ENCODE measurements at places on chromosomes 1 and 21. TPM values are rescaled to one million over a fixed set of nuclear protein-coding genes. Genes with fewer than 3 reads are reported as not detected.
A peak's percentile ranks its signal among the peaks of the same experiment; 100 is the strongest.

- no peak for ATAC-seq
Measured at GRCh38 chr1:59298710-59299346, 1.9 kb downstream of the FGGY start.

DNA sequence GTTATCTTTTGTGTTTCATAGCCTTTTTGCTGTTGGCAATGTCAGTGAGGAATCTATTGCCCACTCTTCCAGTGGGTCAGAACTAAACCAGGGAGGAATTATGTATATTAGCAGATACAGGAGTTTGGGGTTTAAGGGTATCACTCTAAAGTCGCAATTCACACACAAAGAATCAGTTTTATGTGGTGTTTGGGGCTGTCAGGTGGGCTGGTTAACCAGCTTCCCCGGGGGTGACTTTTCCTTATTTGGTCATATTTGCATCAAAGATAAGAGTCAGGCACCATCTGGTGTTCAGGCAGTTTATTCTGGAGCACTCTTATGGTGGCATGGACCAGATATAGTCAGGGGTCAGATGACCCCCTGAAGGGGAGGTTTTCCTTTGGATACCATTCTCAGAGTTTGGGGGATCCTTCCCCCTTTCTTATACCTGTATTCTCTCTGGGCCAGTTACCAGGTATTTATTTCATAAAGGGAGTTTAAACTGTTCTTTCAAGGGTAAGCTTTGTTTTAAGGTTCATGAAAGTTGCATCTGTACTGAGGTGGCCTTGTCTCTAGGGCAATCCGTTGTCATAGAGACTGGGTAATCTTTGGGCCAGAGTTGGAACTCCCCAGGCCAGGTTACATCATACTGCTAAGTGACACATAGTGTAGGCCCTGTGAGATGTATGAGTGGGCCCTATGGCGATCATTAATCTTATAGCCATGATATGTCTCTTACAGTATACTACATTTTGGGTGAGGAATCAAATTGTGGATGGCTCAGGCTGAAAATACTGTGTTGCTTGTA is 148.2 kb downstream of the RWDD3 start:
- ATAC-seq, result no peak

DNA sequence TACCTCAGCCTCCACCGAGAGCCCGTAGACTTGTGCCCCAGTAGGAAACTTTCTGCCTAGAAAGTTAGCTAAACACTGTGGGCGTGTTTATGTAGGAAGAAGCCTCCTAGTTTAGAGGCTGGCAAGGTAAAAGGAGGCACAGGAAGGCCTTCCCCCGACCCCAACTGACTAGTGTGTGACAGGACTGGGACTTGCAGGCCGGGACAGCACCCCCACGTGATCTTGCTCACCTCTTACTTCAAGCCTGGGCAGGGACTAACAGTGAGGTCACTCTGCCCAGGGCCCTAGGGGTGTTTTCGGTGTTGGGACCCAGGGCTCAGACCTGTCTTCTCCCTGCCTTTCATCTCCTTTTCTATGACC is 392 bp upstream of the TAGLN2 start:
- ATAC-seq, result peak; percentile 44

DNA sequence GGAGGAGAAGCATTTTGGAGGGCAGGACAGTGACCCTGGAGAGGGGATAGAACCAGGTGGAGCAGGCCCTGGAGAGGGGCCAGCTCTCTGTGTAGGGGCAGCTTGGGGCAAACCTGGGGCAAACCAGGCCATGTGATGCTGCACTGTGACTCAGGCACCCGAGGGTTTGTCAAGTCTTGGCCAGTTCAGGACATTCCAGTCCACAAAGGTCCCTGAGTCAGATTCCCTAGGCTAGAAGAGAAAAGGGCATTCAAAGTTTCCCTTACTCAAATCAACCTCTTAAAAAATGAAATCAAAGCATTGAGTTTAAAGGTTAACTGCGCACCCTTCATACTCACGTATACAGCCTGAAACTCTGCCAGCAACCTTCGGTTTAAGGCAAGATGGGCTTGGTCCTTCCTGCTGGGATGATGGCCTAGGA is 25.2 kb upstream of the PLA2G2C start:
- ATAC-seq, result peak; percentile 31

GRCh38 chr1:25817840-25818501 is 1.8 kb upstream of the MTFR1L start:
- ATAC-seq, result no peak

DNA sequence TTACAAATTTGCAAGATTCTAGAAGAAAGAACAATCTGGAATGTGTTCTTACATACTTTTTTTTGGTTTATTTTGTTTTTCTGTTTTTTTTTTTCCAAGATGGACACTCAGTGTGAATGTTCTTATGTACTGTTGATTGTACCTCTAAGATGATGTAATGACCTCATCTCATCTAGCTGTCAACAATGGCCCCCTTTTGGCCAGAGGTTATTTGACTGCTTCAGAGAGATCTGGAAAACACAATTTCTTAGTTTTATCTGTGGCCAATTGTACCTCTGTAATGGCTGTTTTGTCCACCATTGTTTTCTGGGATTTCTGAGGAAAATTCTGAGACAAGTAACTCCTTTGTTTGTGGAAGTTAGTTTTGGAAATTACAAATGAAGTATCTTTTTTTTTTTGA is 38.9 kb downstream of the ST6GALNAC3 start:
- ATAC-seq, result no peak

- ATAC-seq, result no peak
Measured at GRCh38 chr1:240538776-240539430, 73.1 kb downstream of the GREM2 start.

DNA sequence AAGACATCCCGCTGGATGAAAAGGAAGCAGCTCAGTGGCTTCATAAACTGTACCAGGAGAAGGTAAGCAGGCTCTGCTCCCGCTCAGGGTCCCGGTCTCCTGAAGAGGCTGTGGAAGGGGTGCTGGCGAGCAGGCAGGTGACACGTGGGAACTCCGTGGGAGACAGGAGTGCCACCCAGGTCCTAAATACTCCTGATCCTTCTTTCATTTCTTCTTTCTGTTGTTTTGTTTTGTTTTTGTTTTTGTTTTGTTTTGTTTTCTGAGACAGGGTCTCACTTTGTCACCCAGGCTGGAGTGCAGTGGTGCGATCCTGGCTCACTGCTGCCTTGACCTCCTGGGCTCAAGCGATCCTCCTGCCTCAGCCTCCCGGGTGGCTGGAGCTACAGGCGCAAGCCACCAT is 34.0 kb upstream of the TRAPPC10 start:
- no peak for ATAC-seq

DNA sequence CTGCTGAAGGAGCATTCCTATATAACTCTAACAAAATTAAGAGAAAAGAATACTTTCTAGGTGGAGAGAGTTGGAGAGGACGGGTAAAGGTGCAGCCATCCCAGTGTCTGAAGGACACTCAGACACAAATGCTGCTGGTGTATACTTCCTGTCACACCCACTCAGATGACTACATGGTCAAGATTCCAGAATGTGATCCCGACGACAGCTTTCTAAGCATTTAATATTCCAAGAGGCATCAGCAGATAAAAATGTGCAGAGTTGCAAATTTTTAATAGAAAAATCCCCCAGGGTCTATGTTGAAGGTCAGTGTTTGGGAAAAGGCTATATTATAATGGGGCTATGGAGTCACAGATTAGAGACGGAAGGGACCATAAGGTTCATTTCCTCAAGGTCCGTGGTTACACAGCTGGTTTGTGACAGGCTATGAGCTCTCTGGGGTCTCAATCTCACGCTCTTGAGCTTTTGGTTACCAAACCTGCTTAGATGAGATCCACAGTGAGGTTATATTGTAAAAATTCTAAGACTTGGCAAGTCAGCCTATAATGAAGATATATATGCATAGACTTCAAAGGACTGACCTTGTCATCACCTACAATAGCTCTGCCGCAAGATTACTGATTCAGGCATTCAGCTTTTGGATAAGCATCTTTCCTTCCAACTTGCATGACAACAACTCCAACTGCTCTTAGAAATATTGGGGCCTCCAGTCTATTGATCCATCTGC is 35.1 kb downstream of the ZNF281 start:
- ATAC-seq, result no peak

DNA sequence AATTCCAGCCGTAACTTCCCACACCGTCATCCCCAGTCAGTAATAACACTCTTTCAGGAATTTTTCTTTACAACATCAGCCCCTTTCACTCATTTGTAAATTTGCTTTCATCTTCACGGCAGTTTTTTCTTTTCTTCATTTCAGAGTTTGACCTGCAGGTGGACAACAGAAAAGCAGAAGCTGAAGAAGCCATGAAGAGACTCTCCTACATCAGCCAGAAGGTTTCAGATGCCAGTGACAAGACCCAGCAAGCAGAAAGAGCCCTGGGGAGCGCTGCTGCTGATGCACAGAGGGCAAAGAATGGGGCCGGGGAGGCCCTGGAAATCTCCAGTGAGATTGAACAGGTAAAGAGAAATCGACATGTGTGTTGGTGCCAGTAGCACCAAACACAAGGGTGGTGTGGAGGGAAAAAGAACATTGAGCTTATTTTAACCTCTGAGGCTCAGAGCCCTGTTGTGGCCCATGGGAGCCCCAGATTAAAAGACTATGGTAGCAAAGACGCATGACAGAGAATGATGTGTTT is 53.2 kb downstream of the LAMC2 start:
- ATAC-seq, result no peak

DNA sequence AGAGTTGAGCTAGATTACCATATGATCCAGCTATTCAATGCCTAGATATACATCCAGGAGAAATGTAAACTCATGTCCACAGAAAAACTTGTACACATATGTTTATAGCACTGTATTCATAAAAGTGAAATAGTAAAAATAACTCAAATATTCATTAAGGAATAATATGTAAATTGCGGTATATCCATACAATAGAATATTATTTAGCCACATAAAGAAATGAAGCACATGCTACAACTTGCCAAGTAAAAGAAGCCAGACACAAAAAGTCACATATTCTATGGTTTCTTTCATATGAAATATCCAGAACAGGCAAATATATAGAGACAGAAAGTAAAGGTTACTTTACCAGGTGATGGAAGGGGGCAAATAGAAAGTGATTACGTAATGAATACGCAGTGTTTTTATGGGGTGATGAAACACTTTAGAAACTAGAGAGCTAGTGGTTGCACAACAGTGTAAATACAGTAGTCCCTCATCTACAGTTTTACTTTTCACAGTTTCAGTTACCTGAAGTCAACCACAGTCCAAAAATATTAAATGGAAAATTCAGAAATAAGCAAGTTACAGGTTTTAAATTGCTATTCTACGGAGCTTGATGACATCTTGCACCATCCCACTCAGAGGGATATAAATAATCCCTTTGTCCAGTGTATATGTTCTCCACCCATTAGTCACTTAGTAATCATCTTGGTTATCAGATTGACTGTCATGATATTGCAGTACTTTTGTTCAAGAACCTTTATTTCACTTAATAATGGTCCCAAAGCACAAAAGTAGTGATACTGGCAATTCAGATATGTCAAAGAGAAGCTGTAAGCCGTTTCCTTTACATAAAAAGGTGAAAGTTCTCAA is 62.3 kb downstream of the ZNF644 start:
- ATAC-seq, result peak; percentile 40

- no peak for ATAC-seq
Measured at GRCh38 chr1:43797891-43798290, 90.6 kb downstream of the ST3GAL3 start.

DNA sequence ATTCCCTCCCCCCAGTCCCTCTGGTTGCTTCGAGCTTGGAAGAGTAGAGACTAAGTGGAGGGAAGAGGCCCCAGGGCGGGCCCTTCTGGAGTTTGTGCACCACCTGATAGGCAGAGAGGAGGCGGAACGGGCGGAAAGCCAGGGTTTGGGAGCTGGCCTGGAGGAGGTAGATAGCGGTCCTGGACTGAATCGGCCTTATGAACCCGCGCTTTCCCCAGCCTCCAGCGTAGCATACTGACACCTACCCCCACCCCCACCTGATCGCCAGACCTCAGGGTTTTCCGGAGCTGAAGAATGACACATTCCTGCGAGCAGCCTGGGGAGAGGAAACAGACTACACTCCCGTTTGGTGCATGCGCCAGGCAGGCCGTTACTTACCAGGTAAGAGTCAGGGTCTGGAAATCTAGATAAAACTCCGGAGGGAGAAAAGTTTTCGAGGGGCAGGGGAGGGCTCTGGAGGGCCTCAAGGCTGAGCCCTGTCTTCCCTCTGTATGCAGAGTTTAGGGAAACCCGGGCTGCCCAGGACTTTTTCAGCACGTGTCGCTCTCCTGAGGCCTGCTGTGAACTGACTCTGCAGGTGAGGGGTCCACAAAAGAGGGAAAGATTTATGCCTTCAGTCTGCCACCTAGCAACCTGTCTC is 705 bp downstream of the UROD start:
- ATAC-seq, result peak; percentile 21

GRCh38 chr1:151839457-151840403 is at the start of gene C2CD4D:
C2CD4D (minus strand) TSS chr1:151839820; CDS start chr1:151838989, 831 bp downstream.
- peak; percentile 74 for ATAC-seq

The EXO1 gene
- 32.3 TPM for total RNA-seq

The OR2T33 gene
- total RNA-seq, result not detected

The OR10J1 gene
- total RNA-seq, result not detected

The RNPC3 gene
- total RNA-seq, result 27.2 TPM

The LRRC38 gene
- not detected for total RNA-seq

The RGS8 gene
- total RNA-seq, result 0.04 TPM
